ENCODE measurements at places on chromosomes 3 and 15.

- DNase-seq, result no peak
Observed at GRCh38 chr3:103218146-103218545, 783.3 kb downstream of the ZPLD1 start.

- DNase-seq, result no peak
Observed at GRCh38 chr3:167743799-167744198, 8.3 kb downstream of the SERPINI1 start.

- DNase-seq, result no peak
Observed at GRCh38 chr3:33645060-33645647, 72.9 kb downstream of the CLASP2 start.

DNA sequence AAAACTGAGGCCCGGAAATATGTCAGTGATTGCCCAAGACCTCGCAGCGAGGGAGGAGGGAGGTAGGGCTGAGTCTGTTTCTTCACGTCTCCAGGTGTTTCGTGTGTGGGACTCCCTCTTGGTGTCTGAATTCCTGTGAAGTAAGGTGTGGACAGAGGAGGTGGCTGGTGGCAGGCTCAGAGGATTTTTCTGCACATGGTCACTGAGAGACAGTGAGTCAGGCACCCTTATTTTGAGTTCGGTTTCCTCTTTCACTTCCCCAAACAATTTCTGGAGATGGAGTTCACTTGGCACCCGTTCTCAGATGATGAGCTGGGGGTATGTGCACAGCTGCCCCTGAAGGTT, 46.3 kb upstream of the VPS8 start:
- no peak for DNase-seq

GRCh38 chr15:67834581-67835296, 5.1 kb downstream of the RNU6-1 start:
- no peak for DNase-seq

DNA sequence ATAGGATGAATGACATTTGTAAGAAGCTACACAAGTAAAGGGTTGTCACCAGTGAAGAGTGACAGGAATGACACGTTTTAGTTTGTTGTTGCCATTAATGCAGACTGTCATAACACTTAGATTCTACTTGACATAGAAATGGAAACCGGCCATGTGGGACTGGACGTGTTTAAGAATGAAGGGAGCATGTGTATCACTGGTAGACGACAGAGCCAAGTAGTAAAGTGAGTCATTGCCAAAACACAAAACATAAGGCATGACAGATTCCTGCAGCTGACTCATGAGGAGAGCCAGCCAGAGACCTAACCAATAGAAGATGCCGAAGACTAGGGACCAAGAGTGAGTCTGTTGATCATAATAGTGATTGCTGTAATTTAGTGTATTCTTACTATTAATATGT, 106.2 kb upstream of the PLAAT1 start:
- no peak for DNase-seq

- DNase-seq, result peak; percentile 84
Observed at GRCh38 chr3:39378088-39378487, 5.1 kb upstream of the SLC25A38 start.

DNA sequence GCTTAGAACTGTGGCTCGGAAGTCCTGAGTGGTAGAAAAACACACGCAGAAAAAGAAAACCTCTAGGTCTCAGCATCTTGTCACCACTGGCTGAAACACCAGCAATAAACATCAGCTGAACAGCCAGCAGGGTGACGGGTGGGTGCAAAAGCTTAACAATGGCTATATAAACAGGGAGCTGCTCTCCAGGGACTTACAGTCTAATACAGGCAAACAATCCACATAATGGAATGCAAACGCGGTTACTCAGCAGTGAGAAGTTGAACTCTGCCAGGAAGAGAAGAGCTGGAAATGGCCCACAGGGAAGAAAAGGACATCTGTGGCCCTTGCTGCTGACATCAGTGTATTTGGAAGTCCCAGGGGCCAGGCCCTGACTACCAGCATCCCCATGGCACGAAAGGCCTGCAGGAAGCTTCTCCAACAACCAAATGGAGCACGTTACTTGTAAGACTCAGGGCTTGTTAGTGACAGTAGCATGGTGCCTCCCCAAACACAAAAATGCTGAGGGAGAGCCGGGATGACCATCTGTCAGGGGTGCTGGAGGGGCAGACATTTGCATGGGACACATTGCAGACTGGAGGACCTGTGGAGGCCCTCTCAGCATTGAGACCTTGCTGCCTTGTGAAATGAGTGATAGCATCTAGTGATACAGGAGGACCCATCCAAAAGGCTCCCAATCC, 3.0 kb downstream of the HEG1 start:
- DNase-seq, result no peak

GRCh38 chr15:43748376-43748775, 2.1 kb downstream of the PDIA3 start:
- DNase-seq, result no peak

GRCh38 chr3:16187213-16187790, 12.8 kb downstream of the GALNT15 start:
- DNase-seq, result no peak

DNA sequence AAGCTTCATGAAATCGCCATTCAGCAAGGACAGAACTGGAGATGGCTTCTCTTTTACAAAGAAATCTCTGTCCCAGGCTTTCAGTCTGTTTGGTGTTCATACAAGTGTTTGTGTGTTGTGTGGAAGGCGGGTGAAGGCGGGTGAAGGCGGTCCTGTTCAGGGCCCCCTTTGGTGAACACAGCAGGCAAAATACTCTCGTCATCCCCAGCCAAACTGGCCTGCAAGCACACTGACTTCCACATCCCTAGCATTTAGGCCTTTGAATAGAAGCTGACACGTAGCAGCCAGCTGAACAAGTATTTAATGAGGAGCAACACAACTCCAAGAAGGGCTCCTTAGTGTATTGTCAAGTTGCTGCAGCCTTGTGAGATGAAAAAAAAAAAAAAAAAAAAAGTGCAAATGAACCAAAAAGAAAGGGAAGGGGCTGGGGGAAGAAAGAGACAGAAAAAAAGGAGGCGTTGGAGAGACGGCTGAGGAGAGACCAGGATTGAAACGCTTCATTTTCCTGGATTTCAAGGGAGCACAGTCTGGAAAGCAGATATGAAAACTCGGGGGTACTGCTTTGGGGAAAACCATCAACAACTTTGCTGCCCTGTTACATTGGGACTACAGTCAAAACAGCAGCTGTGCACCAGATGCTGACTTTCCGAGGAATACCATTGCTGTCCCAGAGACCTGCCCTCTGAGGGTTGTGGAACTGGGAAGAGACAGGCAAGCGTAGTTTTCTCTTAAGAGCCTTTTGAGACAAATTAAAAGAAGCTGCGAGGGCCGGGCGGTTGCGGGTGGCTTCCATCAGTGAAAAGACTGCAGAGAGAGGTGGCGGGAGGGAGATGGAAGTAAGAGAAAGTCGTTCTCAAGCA, 74.6 kb downstream of the TGFBR2 start:
- DNase-seq, result peak; percentile 29

- DNase-seq, result no peak
Observed at GRCh38 chr15:52292780-52293392, 2.7 kb downstream of the MYO5C start.

- DNase-seq, result peak; percentile 2
Observed at GRCh38 chr15:51401051-51401780, 59.8 kb downstream of the GLDN start.

DNA sequence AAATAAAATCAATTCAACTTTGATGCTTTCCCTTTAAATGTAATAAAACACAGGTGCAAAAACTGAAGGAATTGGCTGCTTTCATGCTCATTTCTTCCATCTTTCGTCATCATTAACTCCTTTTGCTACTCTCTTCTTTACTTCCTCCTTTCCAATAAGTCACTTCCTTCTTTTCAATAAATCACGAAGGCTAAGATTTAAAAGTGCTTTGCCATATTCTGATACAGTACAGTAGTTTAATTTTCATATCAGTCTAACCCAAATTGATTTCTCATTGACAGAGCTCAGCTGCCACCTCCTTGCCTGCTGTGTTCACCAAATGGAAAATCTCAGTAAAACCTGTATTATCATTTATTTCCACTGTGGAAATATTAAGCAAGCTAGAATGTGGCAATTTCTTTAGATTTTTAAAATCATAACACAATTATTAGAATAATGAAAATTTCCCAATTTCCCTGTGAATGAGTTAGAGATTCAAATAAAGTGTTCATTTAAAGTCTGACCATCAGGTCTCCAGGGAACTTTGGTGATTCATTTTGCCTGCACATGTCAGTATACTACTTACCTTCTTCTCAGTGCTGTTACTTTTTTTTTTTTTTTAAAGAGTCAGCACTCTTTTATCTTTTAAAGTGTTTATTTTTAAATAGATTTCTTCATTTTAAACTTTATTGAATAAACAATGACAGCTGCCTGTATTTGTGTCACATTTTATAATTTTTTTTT, 41.6 kb downstream of the NANOGP8 start:
- no peak for DNase-seq

GRCh38 chr3:15205934-15206661, at the start of gene CAPN7:
TSS of gene CAPN7 (plus strand) at chr3:15206246. CDS start at chr3:15206496, 250 bp downstream.
- peak; percentile 94 for DNase-seq

GRCh38 chr3:98541695-98542094, 9.9 kb downstream of the GPR15 start:
- no peak for DNase-seq

- no peak for DNase-seq
Observed at GRCh38 chr3:34008836-34009809, 210.7 kb downstream of the PDCD6IP start.

GRCh38 chr3:29447946-29448627, 167.2 kb downstream of the RBMS3 start:
- no peak for DNase-seq

DNA sequence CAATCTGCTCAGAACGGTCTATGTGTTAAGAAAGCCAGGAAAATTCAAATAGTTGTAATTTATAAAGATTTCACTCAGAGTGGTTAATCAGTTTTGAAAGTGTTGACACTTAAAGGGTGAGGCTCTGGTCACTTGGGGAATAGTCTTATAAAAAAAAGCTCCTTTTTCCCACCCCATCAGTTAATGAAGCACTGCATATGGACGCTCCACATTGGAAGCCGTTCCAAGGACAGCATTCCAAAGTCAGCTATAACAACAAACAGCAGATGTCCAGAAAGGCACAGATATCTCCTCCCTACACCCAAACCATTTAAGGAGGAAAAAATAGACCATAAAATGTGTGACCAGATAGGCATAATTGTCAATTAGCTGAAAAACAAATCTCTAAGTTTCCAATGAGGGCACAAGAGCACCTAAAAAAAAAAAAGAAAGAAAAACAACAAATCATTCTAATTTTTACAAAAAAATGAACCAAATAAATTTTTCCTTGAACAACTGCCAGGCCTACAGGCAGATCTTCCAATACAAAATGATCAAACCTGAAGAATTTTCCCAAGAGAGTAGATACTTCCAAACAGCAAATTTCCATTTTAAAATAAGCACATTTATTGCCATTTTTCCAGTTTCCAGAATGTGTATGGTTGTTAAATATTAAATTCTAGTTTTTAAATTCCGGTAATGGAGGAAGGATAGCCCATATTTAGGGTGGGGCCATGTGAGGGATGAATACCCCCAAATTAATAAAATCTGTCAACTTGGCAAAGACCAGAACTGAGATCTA, 198.3 kb downstream of the ERC2 start:
- no peak for DNase-seq

DNA sequence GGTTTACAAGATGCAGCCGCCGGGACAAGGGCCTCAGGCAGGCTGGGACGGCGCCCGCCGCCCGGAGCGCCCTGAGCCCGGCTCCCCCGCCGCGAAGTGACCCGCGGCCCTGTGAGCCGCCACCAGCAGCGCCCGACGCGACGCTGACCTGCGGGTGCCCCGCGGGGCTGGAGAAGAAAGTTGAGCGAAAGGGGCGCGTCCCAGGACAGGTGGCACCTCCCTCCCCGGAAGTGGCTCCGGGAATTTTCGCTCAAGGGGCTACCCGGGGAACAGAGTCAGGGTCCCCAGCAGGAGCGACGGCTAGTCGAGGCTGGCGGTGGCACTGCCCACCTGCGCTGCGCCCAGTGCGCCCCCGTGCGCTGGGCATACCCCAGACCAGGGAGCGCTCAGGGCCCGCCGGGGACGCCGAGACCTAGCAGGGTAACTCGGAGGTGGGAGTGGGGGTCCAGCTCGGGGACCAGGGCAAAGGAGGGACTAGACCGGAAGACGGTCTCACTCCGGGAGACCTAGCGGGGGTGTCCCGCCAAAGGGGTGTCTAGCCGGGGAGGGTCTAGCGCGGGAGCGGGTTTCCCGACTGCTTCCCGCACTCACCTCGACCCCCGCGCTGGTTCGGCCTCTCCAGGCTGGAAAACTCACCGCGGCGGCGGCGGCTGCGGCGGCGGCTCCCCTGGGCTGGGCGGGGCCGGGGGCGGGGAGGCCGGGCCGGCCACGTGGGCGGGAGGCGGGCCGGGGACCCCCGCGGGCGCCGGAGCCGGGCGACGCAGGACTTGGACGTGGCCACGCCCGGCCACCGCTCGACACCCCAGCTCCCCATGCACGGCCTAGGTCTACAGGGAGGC, 18.4 kb downstream of the SPATA12 start:
- peak; percentile 65 for DNase-seq

GRCh38 chr3:112463250-112463649, 36.0 kb downstream of the BTLA start:
- no peak for DNase-seq

DNA sequence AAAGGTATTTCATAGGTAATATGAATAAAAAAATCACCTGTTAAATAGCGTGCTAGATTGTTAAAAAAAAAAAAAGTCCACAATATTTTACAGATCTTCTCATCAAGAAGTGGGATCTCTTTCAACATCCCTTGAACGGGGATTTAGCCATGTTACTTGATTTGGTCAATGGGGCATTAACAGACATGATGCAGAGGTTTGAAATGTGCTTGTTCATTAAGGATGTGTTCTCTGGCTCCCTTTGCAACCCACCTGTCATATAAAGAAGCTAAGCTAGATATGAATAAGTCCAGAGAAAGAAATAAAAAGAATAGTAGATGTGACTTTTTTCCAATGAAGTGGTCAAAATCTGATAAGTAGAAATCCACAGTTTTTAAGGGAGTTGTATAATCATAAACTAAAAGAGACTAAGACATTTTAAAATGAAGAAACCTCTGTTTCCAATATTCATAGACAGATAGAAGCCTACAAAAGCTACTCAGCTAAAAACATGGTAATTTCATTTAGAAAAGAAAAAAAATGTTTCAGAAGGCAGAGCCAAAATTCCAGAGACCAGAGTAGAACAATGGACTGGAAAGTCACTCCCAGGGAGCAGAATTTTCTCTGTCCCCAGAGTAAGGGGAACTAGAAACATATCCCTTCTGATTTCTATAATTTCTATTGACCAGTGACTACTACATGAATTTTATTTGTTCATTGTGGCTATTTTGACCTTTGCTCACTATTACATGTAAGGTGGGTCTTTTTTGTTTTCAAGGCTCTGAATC, 79.2 kb downstream of the PLSCR2 start:
- no peak for DNase-seq

DNA sequence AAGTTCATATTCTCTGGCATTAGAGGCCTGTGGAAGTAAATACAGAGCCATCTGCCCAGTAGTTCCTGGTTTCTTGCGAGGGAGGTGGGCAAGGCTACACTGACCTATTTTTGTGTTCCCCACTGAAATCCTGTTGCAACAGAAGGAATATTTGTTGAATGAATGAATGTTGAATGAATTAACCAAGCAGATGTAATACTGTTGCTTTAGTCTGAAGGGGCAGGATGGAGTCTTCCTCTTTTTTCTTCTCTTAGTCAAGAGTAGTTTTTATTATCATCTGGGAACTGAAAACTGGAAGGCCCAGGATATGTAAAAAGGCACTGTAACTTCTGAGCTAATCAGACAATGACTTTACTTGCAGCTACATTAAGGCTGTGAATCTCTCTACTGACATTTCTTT, 17.1 kb downstream of the BLOC1S6 start:
- DNase-seq, result no peak
